ENCODE measurements at places on chromosomes 3 and 15.
A peak's percentile ranks its signal among the peaks of the same experiment; 100 is the strongest.

- DNase-seq: no peak
Measured at GRCh38 chr3:27387625-27388024, 18.4 kb upstream of the NEK10 start.

- no peak for DNase-seq
Measured at GRCh38 chr3:160286231-160286630, 61.0 kb downstream of the C3orf80 start.

DNA sequence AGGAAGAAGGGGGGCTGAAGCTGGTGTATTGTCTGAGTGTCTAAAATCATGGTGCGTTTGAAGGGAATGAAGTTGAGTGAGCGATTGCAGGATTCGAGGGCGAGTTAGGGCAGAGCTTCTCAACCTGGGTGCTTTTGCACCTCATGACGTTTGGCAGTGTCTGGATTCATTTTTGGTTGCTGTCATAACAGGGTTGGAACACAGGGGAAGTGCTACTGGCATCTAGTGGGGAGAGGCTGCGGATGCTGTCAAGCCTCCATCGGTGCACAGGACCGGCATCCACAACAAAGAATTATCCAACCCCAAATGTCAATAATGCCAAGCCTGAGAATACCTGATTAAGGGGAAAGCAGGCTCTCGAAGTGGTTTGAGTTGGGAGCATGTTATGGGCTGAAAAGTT is 120.0 kb downstream of the SLCO3A1 start:
- DNase-seq: peak; percentile 6

- no peak for DNase-seq
Measured at GRCh38 chr3:55647063-55647462, 160.0 kb upstream of the WNT5A start.

DNA sequence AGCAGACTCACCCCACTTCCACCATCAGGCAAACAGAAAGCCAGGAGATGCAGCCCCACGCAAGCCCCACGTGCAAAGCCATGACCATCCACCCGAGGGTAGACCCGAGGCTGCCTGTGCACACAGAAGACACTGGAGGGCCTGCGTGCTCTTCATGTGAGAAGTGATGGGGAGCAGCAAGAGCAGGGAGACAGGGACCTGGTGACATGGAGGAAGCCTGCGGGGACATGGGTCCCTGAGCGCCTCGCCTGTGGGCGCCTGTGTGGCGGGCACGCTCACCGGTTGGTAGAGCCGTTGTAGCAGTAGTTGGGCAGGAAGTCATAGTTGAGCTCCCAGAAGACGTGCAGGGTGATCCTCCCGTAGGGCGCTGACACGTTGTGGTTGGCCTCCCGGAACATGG is 65.0 kb downstream of the NIPA2 start:
- DNase-seq: no peak

DNA sequence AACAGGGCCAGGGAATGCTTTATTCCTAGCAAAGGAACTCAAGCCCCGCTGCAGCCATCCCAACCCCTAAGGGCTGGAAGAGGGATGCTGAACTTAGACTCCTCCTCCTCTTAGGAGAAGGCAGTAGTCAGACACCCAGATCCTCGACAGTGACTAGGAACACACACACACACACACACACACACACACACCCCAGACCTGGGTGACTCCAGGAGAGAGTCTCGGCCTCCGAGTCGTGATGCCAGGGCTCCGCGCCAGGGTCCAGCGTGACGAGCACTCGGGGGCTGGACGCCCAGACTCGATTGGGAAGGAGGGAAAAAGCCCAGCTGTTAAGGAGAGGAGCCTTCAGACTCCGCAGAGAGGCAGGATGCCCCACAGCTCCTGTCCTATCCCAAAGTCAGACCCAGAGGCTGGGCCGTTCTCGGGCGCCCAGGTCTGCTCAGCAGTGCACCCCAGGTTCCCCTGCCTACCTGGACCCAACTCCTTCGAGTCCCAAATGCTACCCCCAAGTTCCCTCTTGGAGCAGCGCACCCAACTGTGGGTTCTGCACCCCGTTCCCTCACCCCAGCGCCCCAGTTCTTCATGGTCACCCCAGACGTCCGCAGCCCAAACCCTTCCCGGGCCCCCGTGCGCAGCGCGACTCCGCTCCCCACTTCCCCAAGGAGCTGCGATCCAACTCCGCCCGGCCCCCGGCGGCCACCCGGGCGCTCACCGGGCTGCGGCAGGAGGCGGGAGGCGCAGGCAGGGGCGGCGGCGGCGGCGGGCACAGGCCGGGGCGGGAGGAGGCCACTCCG is 421 bp downstream of the BMF start:
- no peak for DNase-seq

- no peak for DNase-seq
Measured at GRCh38 chr3:27310688-27311087, 58.5 kb downstream of the NEK10 start.

- no peak for DNase-seq
Measured at GRCh38 chr15:64412216-64412615, 24.6 kb downstream of the TRIP4 start.

DNA sequence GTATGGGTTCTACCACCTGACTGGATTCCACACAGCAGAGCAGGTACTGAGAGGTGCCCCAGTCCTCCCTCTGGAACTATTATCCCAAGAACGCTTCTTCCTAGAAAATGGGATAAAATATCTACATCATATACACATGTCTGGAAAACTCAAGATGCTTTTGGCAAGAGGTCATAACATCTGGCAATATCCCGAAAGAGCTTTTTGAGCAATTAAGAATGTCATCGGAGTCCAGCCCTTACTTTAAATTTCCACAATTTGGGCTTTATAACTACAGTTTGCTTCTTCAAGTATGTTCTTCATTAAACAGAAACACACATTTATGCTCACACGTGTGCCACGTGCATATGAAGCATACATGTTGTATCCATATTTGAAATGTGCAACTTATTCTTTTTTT is 365.9 kb upstream of the THBS1 start:
- DNase-seq: no peak

All from NCI-H446 (cell line).